Endothelial cell (in vitro differentiated cells): ENCODE measurements at places on chromosomes 5 and 9. TPM values are rescaled to one million over a fixed set of nuclear protein-coding genes. Genes with fewer than 3 reads are reported as not detected.
A peak's percentile ranks its signal among the peaks of the same experiment; 100 is the strongest.

DNA sequence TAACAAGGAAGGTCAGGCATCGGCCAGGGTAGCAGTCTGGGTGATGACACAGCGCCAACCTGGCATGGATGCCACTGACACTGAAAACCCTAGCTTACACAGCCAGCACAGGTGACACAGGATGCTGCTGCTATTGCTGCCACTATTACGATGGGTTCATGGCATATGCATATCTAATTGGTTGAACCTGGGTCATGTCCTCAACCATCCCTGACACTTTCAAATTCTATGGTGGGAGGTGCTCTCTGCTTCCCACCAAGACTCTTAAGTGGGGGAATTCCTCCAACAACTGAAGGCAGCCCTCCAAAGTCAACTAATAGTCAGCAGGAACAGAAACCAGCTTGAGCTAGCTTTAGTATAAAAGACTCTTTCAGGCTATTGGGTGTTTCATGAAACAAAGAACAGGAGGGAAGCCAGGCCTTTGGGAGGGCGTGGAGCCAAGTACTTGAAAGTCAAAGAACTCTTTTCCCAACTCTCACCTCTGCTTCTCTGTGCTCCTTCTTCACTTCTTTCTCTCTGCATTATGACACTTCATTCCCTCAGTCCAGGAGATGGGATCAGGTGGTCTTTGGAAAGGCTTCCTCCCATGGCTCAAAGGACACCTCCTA, 21.3 kb downstream of the PTTG1 start:
- no peak overlapping the region for H3K27ac ChIP-seq
- H3K27me3 ChIP-seq = peaks cover 3% of the 10 kb centered on the region
- no peak overlapping the region for H3K4me3 ChIP-seq
- no peak for DNase-seq

DNA sequence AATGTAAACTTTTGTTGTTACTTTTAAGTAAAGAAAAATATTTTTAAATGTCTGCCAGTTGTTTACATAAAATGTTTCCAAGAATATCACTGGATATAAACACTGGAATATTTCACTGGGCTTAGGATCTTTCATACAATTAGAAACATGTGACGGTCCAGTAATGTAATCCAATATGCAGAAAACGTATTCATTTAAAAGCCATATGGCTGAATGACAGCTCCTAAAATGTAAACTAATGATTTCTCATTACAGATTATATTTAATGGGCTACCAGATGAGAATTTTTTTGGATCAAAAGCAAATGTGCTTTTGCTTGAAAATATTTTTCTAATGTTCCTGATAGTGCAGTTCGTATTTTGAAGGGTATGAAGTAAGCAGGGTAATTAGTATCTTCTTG, 124.3 kb downstream of the TTC39B start:
- H3K4me3 ChIP-seq = no peak overlapping the region
- no peaks in the 10 kb centered on the region for H3K27me3 ChIP-seq
- DNase-seq = no peak
- no peak overlapping the region for H3K27ac ChIP-seq
- H3K4me1 ChIP-seq = peaks cover 5% of the 10 kb centered on the region

DNA sequence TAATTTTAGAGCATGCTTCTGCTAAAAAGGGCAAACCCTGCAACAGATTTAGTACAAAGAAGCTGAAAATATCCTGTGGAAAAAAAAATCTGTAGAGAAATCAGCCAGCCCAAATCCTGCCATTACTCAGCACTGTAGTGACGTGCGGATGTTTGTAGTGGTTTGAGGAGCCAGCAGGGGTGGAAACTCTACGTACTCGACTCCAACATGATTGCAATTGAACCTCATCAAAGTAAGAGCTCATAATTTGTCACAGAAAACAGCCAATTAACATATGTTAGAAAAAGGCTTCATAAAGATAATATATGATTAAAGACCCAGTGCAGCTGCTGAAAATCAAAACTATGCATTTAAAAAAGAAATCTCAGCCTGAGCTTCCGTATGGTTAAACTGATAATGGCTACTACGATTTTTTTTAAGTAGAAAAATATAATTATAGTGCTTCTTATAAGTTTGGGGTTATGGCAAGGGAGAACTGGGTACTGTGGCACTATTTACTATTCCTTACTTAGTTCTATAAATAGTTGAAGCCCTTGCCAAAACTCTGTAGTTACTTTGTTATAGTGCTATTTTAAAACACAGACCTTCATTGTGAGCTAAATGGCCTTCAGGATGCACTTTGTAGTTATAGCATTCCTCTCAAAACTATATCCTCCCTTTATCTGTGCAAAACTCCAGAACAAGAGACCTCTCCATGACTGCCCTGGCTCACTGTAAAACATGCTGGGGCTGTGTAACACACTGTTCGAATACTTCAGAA, 49.4 kb downstream of the MEF2C start:
- H3K4me1 ChIP-seq = peaks cover 49% of the 10 kb centered on the region
- no peaks in the 10 kb centered on the region for H3K27me3 ChIP-seq
- DNase-seq = no peak
- H3K36me3 ChIP-seq = no peaks in the 10 kb centered on the region
- peak overlapping the region; percentile 89 for H3K27ac ChIP-seq
- H3K4me3 ChIP-seq = no peak overlapping the region

DNA sequence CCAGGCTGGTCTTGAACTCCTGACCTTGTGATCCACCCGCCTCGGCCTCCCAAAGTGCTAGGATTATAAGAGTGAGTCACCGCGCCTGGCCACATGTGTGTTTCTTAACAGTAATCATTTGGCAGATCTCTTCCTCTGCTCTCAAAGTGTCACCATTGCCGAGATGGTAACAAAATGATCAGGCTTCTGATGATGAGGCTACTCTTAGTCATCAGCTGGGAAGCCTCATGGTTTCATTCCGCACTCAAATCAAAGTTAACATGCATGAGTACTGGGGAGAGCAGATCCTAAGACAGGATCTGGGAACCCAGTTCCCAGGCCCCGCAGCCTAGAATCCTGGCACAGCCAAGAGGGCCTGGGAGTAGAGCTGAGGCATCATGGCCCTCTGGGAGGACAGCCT, 27.4 kb downstream of the BARHL1 start:
- no peak overlapping the region for H3K4me3 ChIP-seq
- H3K27ac ChIP-seq = no peak overlapping the region
- H3K36me3 ChIP-seq = peaks cover 38% of the 10 kb centered on the region
- H3K4me1 ChIP-seq = peaks cover 24% of the 10 kb centered on the region
- peaks cover 2% of the 10 kb centered on the region for H3K27me3 ChIP-seq
- DNase-seq = no peak

DNA sequence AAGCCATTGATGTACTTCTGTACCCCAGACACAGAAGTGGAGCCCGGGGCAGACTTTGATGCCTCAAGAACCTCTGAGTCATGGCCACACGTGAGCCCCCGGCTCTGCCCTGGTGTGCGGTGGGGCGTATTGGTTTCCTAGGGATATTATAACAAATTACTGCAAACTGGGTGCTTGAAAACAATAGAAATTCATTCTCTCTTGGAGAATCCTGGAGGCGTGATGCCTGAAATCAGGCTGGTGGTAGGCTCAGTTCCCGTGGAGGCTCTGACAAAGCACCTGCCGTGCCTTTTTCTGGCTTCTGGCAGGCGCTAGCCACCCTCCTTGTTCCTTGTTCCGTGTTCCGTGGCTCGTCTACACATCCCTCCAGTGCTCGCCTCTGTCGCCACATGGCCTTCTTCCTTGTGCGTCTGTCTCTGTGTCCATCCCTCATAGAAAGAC, 24.2 kb downstream of the NEK6 start:
- H3K36me3 ChIP-seq = no peaks in the 10 kb centered on the region
- peaks cover 16% of the 10 kb centered on the region for H3K4me1 ChIP-seq
- no peak overlapping the region for H3K4me3 ChIP-seq
- no peak for DNase-seq
- no peak overlapping the region for H3K27ac ChIP-seq
- H3K27me3 ChIP-seq = peaks cover 4% of the 10 kb centered on the region

DNA sequence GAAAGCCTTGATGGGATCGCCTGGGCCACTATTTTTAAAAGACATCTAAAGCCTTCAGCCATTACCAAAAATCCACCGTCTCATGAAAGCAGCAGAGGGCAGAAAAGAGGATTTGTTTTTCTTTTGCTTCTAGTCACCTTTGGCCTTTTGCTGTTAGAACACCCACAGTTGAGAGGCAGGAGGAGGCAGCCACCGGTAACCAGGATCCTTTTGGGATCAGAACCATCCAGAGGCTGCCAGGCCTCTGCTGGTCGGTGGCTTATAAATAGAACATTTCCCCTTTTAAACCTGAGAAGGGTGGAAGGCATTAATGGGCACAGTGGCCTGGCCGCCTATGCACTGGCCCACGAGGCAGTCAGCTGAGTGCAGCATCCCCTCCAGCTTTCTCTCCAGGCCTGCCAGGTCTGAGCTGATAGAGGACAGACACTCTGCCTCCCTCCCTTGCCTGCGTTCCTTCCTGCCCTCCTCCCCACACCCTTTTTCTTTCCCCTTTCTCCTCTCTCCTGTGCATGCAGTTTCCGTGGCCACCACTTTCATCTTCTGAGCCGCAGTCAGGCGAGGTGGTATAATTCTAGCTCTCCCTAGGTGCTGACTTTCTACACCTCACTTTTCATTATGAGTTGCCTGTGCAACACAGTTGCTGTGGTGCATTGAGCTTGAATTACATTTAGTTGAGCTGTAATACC, 253.4 kb downstream of the ARHGAP26 start:
- H3K36me3 ChIP-seq = peaks cover 5% of the 10 kb centered on the region
- peaks cover 15% of the 10 kb centered on the region for H3K4me1 ChIP-seq
- no peak overlapping the region for H3K4me3 ChIP-seq
- DNase-seq = no peak

GRCh38 chr9:23555851-23556250, 270.2 kb downstream of the ELAVL2 start:
- no peaks in the 10 kb centered on the region for H3K27me3 ChIP-seq
- H3K4me1 ChIP-seq = no peaks in the 10 kb centered on the region
- no peak overlapping the region for H3K27ac ChIP-seq
- H3K4me3 ChIP-seq = no peak overlapping the region
- DNase-seq = no peak

GRCh38 chr9:99516657-99517049, 294.6 kb downstream of the SEC61B start:
- H3K36me3 ChIP-seq = no peaks in the 10 kb centered on the region
- DNase-seq = no peak
- H3K27me3 ChIP-seq = no peaks in the 10 kb centered on the region

DNA sequence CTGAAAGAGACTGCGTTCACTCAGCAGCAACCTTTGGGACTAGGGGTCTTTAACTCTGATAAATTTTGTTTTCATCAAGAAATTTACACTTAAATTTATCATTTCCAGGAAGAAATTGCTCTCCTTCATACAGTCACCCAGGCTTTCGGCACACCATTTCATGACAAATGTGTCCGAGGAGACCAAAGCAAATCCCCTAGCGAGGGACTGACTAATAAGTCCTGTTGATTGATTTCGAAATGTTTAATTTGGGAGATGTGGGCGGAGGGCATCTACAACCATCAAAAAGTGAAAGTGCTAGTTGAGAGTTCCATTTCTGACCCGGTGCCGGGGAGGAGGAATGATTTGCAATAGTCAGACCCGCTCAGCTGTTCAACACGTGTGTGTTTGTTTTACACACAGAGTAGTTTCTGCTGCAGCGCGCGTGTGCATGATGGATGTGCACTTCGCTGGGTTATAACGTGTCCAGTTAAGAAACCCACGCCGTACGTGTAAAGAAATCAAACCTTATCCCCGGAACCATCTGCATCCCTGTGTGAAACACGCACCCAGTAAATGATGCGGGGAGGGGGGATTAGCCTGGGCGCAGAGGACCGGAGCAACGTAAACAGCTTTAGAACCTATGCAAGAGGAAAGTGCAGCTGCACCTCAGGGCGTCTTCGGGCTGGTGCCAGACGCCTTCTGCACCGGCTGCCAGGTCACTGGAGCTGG, 845 bp upstream of the NR4A3 start:
- peaks cover 7% of the 10 kb centered on the region for H3K36me3 ChIP-seq
- peak overlapping the region; percentile 5 for H3K27ac ChIP-seq
- peak overlapping the region; percentile 96 for H3K4me3 ChIP-seq
- H3K4me1 ChIP-seq = peaks cover 42% of the 10 kb centered on the region

GRCh38 chr5:136020383-136021015, 8.3 kb upstream of the TGFBI start:
- no peak overlapping the region for H3K27ac ChIP-seq
- DNase-seq = no peak
- peaks cover 12% of the 10 kb centered on the region for H3K4me1 ChIP-seq
- H3K4me3 ChIP-seq = no peak overlapping the region

GRCh38 chr5:7844901-7845300, 6.0 kb downstream of the CFAP90 start:
- H3K27me3 ChIP-seq = peaks cover 9% of the 10 kb centered on the region
- DNase-seq = no peak
- no peak overlapping the region for H3K27ac ChIP-seq
- H3K36me3 ChIP-seq = no peaks in the 10 kb centered on the region

GRCh38 chr9:4574657-4575243, 84.5 kb downstream of the SLC1A1 start:
- H3K4me1 ChIP-seq = peaks cover 14% of the 10 kb centered on the region
- H3K27me3 ChIP-seq = no peaks in the 10 kb centered on the region
- DNase-seq = no peak
- H3K36me3 ChIP-seq = no peaks in the 10 kb centered on the region
- H3K27ac ChIP-seq = no peak overlapping the region

DNA sequence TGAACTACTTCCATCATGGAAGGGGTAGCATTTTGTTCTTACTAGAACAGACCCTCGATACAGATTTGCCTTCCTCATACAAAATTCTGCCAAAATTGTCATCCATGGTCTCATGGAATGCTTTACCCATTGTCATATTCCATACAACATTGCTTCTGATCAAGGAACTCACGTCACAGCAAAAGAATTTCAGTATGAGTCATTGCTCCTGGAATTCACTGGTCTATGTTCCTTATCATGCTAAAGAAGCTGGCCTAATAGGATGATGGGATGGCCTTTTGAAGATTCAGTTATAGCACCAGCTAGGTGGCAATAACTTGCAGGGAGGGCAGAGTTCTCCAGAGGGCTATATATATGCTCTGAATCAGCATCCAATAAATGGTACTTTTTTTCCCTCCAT, 18.2 kb upstream of the FNIP1 start:
- H3K4me3 ChIP-seq = no peak overlapping the region
- H3K4me1 ChIP-seq = no peaks in the 10 kb centered on the region
- no peaks in the 10 kb centered on the region for H3K36me3 ChIP-seq
- no peaks in the 10 kb centered on the region for H3K27me3 ChIP-seq

DNA sequence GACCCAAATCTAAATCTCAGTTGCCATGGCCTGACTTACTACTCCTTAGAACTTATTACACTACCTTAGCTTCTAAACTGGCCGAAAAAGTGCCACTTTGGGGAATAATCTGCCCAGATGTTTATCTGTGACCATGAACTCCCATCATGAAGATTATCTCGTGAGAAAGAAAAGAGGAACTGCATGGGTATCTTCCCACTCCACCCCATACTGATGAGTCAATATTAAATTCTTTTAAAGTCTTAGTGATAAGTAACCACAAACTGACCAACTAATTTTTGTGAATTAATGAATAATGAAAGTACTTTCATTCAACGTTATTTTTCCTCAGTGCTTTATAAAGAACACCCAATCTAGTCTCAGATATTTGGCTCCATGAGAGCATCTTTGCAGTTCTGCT, 493.5 kb downstream of the EBF1 start:
- no peak for DNase-seq
- H3K27me3 ChIP-seq = no peaks in the 10 kb centered on the region
- no peak overlapping the region for H3K4me3 ChIP-seq
- no peaks in the 10 kb centered on the region for H3K36me3 ChIP-seq
- peaks cover 11% of the 10 kb centered on the region for H3K4me1 ChIP-seq

NRG2 gene
- not detected for total RNA-seq

CCDC171 gene
- 6.5 TPM for total RNA-seq

PCDHA1 gene
- 0.13 TPM for total RNA-seq

PDE6A gene
- total RNA-seq = not detected

SLC25A48 gene
- total RNA-seq = not detected

SHROOM1 gene
- 5.6 TPM for total RNA-seq

GPR151 gene
- not detected for total RNA-seq

KLF4 gene
- total RNA-seq = 16.4 TPM
